ENCODE measurements at places on chromosomes 13 and 19.

- no peak for DNase-seq
Observed at GRCh38 chr19:38245826-38246498, 10.2 kb downstream of the PPP1R14A start.

- no peak for DNase-seq
Observed at GRCh38 chr13:101343128-101343787, 73.0 kb downstream of the NALCN start.

GRCh38 chr19:42153672-42154433 is 21.6 kb upstream of the POU2F2 start:
- no peak for DNase-seq

DNA sequence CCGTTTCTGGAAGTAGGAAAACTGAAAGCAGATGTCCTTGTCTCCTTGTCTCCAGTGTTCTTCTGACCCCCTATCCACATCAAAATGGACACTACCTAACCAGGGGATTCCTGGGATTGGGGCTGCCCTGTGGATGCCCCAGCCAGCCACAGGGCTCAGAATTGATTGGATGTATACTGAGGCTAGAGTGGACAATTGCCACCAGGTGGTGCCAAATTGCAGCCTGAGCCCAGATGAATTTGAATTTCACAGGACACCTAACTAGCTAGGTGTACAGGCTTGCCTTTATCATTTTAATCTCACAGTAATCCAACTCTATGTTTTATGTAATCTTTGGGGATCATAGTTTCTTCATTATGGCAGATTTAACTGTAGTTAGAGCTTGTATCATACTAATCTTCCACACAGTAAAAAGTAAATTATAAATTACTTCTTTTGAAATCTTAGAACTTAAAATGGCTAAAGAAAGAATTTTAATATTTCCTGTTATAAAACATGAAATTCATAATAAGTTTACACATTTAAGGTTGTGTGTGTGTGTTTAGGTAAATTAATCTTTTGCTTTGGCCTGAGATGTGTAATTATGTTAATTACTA is 58.0 kb downstream of the PIBF1 start:
- peak; percentile 66 for DNase-seq

GRCh38 chr13:39961036-39961435 is 305.6 kb downstream of the COG6 start:
- DNase-seq, result no peak

GRCh38 chr19:4016486-4016885 is 8.9 kb downstream of the PIAS4 start:
- DNase-seq, result peak; percentile 49
